ENCODE measurements at places on chromosomes 13 and 19.

GRCh38 chr19:38642176-38642575 is 5.3 kb upstream of the ACTN4 start:
- no peak for DNase-seq

GRCh38 chr13:18948012-18948663 is 233.5 kb downstream of the TUBA3C start:
- no peak for DNase-seq

GRCh38 chr19:14375582-14376291 is 5.5 kb upstream of the ADGRE5 start:
- DNase-seq, result peak; percentile 57

GRCh38 chr19:1582201-1582600 is 10.5 kb downstream of the MBD3 start:
- no peak for DNase-seq

DNA sequence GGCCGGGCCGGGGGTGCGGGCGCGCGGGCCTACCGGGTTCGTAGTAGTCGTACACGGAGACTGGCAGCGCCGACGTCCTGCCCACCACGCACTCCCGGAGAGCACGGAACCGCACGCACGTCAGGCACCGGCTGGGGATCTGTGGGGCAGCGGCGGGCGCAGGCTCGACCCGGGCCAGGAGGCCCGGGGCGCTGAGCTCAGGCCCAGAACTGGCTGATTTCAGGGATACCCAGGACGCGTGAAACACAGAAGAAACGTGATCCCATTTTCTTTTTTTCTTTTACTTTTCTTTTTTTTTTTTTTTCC is 9.0 kb downstream of the F2RL3 start:
- DNase-seq, result no peak
